ENCODE measurements at places on chromosomes 13 and 19.

DNA sequence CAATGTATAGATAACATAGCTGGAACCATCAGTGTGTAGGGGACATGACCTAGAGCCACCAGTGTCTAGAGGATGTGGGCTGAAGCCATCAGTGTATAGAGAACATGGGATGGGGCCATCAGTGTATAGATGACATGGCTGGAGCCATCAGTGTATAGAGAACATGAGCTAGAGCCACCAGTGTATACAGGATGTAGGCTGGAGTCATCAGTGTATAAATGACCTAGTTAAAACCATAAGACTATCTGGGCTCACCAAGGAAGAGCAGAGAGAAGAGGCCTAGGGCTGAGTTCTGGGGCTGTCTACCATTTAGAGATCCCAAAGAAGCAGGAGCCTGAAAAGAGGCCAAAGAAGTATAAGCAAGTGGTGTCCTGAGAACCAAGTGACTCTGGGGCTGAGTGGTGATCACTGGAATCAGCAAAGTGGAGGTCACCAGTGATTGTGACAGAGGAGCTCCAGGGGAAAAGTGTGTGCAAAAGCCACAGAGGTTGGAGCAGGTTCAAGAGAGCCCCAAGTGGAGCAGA is 41.0 kb downstream of the RFX2 start:
- DNase-seq, result no peak

- DNase-seq, result no peak
These were observed 35.2 kb upstream of the ISYNA1 start for GRCh38 chr19:18473003-18473705.

DNA sequence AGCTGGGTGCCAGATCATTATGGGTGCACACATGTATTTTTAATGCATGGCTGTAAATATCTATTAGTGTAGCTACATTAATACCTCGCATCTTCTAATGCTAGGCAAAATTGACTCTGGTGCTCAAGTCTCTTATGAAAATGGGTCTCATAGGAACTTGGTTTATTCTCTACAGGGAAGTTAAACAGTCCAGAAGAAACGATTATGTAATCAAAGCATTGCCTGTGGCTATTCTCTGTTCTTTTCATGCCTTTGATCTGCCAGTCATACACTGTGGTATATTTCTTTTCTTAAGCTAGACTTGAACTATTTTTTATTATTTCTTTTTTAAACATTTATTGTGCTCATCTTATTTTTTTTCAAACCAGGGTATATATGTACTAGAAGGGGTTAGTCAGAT is 1015.0 kb downstream of the SLITRK1 start:
- DNase-seq, result no peak

- DNase-seq, result no peak
These were observed 19.3 kb upstream of the TCF3 start for GRCh38 chr19:1671716-1672037.

GRCh38 chr13:89568276-89568675 is 1779.2 kb upstream of the MIR17HG start:
- no peak for DNase-seq

DNA sequence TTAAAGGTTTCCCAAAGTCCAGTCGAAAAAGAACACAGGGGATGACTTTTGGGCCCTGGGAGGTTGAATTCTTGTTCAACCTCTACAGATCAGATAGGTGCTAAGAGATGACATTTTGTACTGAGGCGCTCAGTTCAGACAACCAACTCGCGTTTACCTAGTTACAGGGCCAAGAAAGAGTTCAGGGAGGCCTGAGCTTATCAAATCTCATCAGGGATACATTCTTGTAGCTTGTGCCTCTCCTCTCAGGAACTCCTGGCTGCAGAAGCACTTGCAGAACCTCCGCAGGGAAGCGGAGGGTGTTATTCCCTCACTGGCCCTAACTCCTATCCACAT is 825 bp downstream of the ZNF776 start:
- no peak for DNase-seq

DNA sequence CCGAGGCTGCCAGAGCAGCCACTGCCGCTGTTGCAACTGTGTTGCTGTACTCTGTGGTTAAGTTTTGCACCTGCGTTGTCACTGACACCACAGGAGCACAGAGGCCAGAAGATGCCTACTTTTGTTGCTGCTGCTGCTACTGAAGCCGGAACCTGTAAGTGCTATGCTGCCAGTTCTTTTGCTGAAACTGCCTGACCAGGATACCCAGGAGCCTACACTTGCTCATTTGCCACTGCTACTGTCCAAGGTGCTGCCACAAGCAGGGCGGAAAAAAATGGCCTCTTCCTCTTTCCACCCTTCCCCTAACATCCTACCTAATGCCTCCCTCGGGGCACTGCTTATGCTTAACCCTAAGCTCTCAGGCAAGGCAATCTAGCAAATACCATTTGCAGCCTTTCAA is 29.0 kb upstream of the NBEA start:
- DNase-seq, result no peak

DNA sequence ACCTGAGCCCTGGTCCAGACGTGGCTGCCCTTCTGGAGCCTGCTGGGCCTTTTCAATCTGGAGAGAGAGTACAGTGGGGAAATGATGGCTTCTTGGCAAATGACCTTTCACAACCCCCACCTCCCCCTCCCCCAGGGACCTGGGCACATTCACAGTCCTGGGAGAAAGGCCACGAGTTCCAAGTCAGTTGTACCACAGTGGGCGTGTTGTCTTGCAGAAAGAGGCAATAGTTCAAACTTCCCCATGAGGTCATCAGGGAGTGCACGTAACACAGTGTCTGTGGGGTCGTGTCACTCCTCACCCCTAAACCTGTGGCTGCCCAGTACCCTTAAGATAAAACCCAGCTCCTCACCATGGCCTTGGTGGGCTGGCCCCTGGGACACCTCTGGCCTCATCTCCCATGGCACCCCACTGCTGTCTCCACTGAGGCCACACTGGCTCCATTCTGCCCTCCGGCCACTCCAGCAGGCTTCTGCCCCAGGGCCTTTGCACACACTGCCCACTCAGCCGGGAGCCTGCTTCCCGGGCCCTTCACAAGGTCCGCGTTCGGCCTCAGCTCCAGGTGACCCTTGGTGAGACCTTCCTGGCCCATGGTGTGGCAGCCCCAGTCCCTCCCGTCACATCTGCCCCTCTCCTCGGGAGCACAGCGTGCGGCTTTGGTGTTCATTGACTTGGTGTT is 13.3 kb downstream of the PLIN4 start:
- no peak for DNase-seq

DNA sequence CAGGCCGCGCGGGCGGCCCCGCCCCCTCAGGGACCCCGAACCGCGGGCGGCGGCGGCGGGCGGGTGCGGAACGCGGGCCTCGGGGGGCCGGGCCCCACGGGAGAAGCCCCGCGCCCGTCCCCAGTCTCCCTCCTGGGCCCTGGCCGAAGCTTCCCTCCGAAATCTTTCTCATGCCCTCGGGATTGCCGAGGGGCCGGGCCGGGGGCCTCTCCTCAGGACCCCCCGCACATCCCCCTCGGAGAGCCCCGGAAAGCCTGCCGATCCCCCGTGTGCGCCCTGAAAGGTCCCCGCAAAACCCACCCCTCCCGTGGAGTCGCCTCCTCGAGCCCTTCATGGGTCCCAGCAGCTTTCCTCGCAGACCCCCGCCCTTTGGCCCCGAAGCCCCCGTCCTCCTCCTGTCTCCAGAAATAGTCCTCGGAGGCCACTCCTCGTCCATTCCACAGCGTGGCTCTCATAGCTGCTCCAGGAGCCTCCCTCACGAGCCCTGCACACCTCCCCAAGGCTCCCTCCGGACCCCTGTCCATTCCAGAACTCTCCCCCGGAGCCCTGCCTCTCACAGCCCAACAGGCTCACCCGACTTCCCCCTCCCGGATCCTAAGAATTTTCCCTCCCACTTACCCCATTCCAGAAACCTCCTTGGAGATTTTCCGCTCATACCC is 555 bp downstream of the SAMD4B start:
- no peak for DNase-seq

GRCh38 chr13:93217721-93218261 is 8.8 kb upstream of the GPC6 start:
- DNase-seq, result no peak

- DNase-seq, result no peak
These were observed 40.8 kb downstream of the RCBTB2 start for GRCh38 chr13:48492096-48492440.

GRCh38 chr13:110907301-110907700 is 7.6 kb downstream of the ANKRD10 start:
- no peak for DNase-seq

Measured in stimulated activated CD8-positive, alpha-beta memory T cell treated with anti-CD3 and anti-CD28 coated beads, Interleukin-4, amount 100 ng/mL, for 1 hour (primary cell).